Pulmonary artery endothelial cell (primary cell): ENCODE measurements at places on chromosomes 2 and 18. TPM values are rescaled to one million over a fixed set of nuclear protein-coding genes. Genes with fewer than 3 reads are reported as not detected.

Gene HRH4
- total RNA-seq = 0.07 TPM in 1 of 2 replicates, not detected in the other

Gene CNTNAP5
- not detected in 2 replicates for total RNA-seq

DNA sequence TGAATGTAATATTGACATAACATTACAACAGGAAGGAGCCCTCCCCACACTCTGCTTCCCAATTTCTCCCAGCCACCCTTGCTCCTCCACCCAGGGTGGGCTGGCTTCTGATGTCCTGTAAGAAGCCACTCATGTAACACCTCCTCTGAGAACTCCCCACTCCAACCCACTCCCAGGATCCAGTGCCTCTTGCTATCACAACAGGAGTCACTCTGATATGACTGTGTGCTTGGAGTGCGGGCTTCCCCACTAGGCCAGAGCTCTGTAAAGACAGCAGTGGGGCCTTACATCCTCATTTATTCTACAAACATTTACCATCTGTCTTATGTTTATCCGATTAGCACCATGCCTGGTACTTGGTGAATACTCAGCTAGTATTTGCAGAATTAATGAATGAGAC lies 65.1 kb downstream of the PTGR3 start:
- no peak for DNase-seq

DNA sequence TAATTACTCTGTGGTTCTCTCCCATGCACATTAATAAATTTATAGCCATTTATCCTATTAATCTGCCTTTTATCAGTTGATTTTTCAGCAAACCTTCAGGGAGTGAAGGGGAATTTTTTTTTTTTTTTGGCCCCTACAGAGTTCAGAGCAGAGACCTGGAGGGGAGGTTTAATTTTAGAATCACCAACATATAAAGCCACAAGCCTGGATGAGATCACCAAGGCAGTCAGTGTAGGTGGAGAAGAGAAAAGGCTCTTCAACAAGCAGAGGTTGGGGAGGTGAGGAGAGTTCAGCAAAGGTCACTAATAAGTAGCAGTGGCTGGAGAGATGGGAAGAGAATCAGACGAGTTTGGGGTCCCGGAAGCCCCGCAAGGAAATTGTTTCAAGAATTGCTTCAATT lies 48.4 kb upstream of the SPTBN1 start:
- DNase-seq = no peak

- DNase-seq = no peak
Measured at GRCh38 chr2:196170213-196170605, 1.2 kb downstream of the STK17B start.
